Lower leg skin (tissue), 4 donors: ENCODE measurements at places on chromosomes 1 and 21. TPM values are rescaled to one million over a fixed set of nuclear protein-coding genes. Genes with fewer than 3 reads are reported as not detected.

Gene UMODL1
- total RNA-seq, result not detected

Gene LCE1B
- 256 TPM for total RNA-seq

Gene MEGF6
- 89.3 TPM for total RNA-seq

Gene DNM3
- total RNA-seq, result 4.5 TPM

Gene AMY1B
- not detected for total RNA-seq

Gene LCE1C
- total RNA-seq, result 2,371 TPM

Gene CFAP107
- 0.13 TPM for total RNA-seq

Gene F13B
- total RNA-seq, result not detected

Gene CYP2J2
- 4.3 TPM for total RNA-seq

Gene C4BPA
- total RNA-seq, result not detected

Gene SLC44A3
- 6.6 TPM for total RNA-seq

Gene IL20
- not detected for total RNA-seq

Gene SLC30A10
- total RNA-seq, result 0.15 TPM

Gene NT5C1A
- total RNA-seq, result not detected

Gene AZIN2
- 13.7 TPM for total RNA-seq

Gene RHEX
- total RNA-seq, result 9.9 TPM

Gene CCDC24
- total RNA-seq, result 2.2 TPM

Gene ZNF648
- 0.06 TPM for total RNA-seq

Gene OVAAL
- not detected for total RNA-seq

Gene LENEP
- not detected for total RNA-seq
